Activated CD8-positive, alpha-beta memory T cell treated with anti-CD3 and anti-CD28 coated beads for 1 hour (primary cell): ENCODE measurements at places on chromosomes 11 and 22.

GRCh38 chr11:3904228-3904627 is 48.8 kb downstream of the STIM1 start:
- no peak for DNase-seq

DNA sequence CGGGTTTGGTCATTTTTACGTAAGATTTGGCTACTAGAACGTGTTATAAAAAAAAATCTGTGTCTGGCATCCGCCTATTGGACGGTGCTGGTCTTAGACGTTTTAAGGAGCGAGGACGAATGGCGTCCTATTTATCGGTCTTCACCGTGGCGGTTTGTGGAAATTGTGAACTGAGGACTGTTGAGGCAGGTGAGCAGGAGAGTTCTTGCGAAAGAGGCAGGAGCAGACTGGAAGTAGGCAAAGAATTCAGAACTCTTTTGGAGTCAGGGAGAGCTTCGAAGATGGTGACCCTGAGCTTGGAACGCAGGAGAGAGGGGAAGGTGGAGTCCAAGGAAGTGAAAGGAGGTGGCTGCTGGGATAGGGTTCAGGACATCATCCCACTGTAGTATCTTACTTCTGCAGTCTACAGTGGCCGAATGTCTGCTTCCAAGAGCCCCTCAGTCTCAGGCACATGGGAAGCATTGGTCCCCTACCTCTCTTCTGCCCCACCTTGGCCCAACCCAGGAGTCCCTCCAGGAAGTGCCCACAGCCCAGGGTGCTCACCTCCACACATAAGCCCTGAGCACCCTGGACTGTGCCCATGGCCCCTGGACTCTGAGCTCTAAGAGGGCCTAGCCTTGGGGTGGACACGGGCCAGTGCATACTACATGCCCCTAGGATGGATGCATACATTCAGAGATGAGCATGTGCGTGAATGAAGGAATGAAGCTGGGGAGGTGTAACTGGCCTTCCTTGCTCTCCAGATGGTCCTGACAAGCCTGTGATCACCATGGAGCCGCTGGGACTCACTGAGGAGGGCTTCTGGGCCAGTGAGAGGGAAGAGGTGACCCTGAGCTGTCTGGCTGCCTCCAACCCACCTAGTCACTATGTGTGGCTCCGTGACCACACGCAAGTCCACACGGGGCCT is 3.7 kb downstream of the VSIG10L2 start:
- DNase-seq: no peak

- DNase-seq: no peak
Measured at GRCh38 chr11:126630488-126630887, 275.0 kb downstream of the ST3GAL4 start.

GRCh38 chr11:90798769-90799168 is 575.9 kb upstream of the CHORDC1 start:
- no peak for DNase-seq

DNA sequence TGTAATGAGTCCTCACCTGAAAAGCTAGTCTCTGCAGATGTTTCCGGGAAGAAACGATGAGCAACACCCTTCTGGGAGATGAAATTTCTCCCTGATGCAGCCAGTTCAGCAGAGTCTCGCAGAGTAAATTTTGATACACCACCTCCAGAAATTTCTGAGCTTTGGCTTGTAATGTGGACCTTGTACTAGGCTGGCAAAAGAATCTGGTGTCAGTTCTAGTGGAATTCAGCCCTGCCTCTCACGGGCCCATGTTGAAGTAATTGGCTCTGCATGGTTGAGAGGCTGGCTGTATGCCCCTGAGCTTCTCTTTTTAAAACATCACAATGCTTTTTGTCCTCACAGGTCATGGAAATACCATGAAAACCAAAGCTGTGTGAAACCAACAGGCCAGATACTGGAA is at the start of gene GLYAT:
GLYAT (minus strand) TSS at position 125 of the 400 bp plus-strand sequence. CDS start 7,447 bp downstream, outside the sequence.
- no peak for DNase-seq

DNA sequence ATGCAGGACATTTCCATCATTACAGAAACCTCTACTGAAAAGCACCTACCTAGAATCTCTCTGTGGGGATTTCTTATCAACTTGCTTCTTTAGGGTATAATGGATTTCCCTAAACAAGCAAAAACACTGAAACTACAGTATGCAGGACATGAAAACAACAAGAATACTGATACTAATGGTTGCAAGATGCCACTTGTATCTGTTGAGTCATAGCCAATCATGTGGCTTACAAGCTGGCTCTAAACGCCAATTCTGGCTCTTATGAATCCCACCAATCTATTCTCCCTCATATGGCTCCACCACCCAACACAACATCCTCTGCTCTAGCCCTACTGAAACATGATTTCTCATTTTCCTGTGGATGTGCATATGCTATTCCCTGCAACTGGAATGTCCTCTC is 22.6 kb downstream of the TENM4 start:
- DNase-seq: no peak

DNA sequence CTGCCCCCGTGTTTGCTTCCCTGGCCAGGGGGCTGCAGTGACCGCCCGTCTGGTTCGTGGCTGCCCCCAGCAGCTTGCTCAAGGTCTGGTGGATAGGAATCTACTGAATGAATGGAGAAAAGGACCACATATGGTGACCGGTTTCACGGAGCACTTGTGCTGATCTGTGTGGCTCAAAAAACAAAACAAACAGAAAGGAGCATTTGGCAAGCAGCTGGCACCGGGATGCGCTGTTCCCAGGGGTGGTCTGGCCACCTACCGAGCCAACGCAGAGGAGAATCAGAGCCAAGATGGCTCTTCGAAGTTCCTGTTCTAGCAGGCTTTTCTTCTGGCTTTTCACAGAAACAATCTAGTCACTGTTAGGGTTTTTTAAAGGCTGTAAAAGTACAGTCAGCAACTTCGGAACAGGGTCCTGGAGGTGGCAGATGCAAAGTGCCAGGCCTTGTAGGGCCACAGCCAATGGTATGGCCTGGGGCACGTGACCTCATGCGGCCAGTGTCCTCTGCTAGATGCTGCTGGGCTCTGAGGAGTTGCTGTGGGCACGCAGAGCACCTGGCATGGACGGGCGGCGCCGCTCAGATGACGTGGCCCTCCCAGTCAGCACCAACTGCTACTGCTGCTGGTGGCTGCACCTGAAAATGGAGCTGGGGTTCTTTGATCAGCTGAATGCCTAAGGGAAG is 27.3 kb upstream of the PACSIN2 start:
- DNase-seq: no peak

GRCh38 chr22:46039535-46039934 is 62.6 kb upstream of the WNT7B start:
- no peak for DNase-seq

GRCh38 chr11:134637091-134638015 is 225.3 kb upstream of the B3GAT1 start:
- DNase-seq: no peak

DNA sequence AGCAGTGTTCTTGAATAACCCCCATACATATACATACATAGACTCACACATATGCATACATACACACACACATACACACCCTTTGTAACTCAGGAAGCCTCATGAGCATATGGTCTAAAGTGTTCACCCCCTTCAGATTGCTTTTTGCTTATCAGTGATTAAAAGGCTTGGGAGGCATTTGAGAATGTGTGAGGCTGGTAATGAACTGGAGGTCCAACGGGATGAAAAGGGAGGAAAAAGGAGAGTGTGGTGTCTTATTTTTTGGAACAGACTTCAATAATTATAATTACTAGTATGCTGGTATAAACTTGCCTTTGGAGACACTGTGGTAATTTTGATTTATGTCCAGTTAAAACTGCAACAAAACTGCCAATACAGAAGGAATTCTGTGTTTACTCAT is 124.5 kb downstream of the UVRAG start:
- DNase-seq: no peak

DNA sequence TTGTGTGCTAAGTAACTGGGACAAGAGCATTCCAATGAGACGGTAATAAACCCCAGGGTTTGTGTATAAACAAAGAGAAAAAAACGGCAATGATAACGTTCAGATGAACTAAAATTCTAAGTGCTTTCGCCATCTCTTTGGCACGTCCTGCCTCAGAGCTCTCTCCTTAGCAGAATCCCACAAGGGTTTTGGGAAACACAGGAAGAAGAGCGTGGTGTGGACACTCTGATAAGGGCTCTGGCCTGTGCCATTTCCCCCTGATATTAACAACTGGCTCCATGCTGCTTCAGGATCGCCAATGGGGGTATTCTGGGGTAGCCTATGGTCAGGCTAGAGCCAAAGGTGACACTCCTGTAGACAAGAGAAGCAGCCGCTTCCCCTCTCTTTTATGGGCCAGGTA is 18.4 kb downstream of the ABCC8 start:
- no peak for DNase-seq

GRCh38 chr22:29344137-29344536 is 28.6 kb upstream of the RASL10A start:
- DNase-seq: no peak

GRCh38 chr11:75868990-75869389 is 54.0 kb downstream of the UVRAG start:
- no peak for DNase-seq

DNA sequence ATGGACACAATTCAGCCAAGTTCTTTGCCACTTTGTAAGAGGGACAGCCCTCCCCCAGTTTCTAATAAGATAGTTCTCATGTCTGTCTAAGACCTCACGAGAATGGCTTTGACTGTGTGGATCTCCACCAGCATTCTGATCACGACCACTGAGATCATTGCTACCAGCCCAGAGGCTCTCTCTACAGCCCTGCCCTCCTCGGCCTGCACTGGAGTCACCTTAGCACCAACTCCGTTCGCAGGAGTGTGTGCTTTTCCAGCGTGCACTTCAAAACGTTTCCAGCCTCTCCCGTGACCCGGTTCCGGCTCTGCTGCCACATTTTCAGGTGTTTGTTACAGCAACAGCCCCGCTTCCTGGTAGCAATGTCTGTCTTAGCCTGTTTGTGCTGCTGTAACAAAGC is 26.2 kb downstream of the TSPAN32 start:
- no peak for DNase-seq

DNA sequence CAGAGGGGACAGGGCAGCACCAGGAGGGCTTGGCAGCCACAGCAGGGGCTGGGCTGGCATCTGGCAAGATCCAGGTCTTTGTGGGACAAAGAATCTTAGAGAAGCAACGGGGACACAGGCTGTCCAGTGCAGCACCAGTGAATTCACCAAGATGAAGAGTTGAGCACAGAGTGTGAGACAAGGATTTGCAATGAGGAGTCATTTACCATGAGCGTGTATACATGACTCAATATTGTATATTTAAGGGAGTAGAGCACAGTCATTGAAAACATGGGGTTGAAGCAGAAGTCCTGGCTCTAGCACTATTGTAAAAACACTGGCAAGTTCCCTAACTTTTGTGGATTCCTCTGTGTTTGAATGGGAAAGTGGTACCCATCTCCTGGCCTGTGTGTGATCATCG is 3.5 kb downstream of the APOL1 start:
- no peak for DNase-seq

DNA sequence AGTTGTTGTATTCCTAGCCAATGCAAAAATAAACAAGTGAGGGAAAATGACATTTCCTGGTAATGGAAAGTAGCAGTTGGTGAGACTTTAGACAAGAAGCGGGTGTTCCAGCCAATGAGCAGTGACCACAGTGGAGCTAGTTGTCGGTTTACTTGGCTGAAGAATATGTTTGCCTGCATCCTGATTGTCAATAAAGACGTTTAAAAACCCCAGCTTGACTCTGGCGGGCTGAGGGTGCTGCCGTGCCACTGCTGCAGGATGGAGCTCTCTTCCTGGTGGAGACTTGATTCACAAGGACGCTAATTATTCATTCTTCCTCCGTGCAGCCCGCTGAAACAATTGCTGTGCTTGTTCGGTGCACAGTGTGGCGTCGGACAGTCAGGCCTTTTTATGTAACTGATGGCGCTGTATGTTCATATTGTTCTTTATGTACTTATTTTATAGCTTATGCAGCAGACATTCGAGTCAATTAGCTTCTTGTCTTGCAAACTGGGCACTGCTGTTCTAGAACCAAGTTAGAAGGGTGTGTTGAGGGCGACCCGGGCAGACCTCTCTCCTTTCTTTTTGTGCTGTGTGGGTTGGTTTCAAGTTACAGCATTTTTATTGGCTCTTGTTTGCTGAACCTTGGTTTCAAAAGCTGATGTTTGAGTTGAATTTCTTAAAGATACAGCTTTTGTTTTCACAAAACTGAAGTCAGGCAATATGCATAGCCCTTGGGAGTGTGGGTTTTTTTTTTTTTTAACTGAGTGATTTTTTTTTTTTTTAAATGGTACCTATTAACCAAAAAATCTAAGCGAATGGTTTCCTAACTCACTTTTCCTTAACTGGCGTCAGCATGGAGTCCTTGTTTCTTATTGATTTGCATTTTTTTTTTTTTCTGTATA is 153.9 kb downstream of the TEAD1 start:
- DNase-seq: no peak

GRCh38 chr22:25077964-25078363 is 121.7 kb upstream of the CRYBB3 start:
- DNase-seq: no peak

DNA sequence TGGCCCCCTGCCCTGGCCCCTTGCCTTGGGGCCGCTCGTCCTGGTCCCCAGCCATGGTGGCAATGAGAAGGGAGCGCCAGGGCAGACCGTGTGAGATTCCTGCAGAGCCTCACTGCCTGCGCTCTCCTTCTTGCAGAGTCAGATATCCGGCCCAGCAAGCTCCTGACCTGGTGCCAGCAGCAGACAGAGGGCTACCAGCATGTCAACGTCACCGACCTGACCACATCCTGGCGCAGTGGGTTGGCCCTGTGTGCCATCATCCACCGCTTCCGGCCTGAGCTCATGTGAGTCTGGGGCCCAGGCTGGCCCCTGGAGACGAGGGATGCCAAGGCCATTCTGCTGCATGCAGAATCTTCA is 114.1 kb downstream of the MICAL2 start:
- DNase-seq: peak; percentile 74

- DNase-seq: no peak
Measured at GRCh38 chr11:13098616-13099289, 89.6 kb downstream of the RASSF10 start.

DNA sequence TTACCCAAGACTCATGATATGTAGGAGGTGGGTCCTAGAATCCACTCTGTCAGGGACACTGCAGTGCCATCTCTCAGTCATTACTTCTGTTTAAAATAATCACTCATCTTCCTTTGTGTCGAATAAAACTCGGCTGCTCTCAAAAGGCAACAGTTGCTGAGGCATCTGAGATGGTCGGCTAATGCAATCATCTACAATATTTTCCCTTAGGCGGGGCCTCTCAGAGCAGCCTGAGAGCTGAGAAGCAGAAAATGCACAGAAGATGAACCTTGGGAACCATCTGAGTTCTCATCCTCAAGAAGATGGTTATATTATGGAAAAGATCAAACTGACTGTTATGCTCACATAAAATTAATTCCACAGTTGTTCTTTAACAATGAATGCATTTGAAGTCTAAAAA is 1518.2 kb upstream of the TENM4 start:
- DNase-seq: no peak

- DNase-seq: no peak
Measured at GRCh38 chr22:19666673-19667593, 47.4 kb upstream of the SEPTIN5 start.

GRCh38 chr22:49811020-49811791 is 16.5 kb downstream of the BRD1 start:
- no peak for DNase-seq

GRCh38 chr11:108713076-108713790 is 48.4 kb downstream of the DDX10 start:
- DNase-seq: no peak
